ENCODE measurements at places on chromosomes 6 and 20.

DNA sequence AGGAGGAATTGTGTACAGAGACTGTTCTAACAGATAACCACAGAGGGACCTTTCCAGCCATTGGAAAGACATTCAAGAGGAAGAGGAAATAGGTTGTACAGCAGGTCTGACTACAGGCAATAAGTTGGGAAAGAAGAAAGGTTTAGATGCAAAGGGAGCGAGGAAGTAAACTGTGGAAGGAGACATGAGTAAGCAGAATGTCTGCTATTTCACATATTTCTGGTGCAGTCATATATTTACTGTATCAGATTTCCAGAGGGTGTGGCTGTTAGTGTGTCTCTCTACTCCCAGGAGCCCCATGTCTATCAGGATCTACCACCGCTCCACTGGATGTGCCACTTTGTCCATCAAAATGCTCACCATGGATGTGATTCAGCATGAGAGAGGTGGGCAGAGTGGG, 25.9 kb downstream of the MRS2 start:
- no peak for DNase-seq

GRCh38 chr6:143232849-143233248, 172.2 kb downstream of the AIG1 start:
- DNase-seq: no peak

DNA sequence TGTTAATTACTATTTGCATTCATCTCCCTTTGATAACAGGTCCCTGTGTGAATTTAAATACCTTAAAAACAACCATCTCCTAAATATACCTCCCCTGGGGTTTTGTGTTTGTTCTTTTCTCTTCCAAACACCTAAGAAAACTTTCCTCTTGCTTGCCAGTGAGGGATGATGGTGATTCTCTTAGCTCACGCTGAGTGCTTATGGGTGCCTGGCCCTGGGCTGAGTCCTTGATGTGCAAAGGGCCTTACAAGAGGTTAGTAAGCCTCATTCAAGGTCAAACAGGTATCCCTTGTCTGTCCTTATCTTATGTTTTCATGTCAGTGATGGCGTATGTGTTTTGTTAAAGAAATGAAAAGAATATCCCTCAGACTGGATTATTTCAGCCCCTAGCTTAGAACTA, 76.3 kb downstream of the SYCP2L start:
- no peak for DNase-seq

- DNase-seq: no peak
These were observed 272.3 kb downstream of the KHDRBS2 start for GRCh38 chr6:62013719-62014118.

- DNase-seq: no peak
These were observed 62.6 kb upstream of the TNFRSF21 start for GRCh38 chr6:47372318-47372717.

DNA sequence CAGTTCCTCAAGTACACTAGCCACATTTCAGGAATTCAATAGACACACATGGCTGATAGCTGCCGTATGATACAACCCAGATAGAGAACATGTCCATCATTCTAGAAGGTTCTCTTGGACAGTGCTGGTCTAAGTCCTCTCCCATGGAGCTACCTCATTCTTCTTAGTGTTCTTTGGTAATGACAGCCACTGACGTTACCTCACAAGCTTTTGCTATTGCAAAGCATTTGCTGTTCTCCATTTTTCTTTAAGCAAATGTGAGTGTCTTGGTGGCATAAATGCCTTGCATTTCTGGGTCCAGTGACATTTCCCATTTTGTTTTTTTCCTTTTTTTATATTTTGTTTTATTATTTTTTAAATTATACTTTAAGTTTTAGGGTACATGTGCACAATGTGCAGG, 8.3 kb upstream of the CEBPB start:
- DNase-seq: no peak

DNA sequence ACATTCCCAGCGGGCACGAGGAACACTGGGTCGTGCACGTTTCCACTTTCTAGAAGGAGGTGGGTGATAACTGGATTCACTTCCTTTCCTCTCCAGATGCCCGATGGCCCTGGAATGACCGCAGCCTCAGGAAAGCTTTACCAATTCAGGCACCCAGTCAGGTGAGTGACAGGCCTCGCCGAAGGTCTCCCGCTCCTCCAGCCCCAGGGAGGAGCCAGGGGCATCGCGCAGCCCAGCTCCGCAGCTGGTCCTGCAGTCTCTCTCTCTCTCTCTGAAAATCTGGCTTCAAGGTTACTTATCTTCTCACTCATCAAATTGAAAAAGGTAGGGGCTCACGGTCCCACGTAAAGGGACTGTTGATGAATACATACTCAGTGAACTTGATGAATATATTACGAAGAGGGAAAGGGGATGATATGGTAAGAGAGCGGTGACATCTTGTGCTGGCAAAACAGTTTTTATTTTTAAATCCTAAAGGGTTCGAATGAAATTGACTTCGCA, 891 bp downstream of the RIPPLY2 start:
- no peak for DNase-seq

DNA sequence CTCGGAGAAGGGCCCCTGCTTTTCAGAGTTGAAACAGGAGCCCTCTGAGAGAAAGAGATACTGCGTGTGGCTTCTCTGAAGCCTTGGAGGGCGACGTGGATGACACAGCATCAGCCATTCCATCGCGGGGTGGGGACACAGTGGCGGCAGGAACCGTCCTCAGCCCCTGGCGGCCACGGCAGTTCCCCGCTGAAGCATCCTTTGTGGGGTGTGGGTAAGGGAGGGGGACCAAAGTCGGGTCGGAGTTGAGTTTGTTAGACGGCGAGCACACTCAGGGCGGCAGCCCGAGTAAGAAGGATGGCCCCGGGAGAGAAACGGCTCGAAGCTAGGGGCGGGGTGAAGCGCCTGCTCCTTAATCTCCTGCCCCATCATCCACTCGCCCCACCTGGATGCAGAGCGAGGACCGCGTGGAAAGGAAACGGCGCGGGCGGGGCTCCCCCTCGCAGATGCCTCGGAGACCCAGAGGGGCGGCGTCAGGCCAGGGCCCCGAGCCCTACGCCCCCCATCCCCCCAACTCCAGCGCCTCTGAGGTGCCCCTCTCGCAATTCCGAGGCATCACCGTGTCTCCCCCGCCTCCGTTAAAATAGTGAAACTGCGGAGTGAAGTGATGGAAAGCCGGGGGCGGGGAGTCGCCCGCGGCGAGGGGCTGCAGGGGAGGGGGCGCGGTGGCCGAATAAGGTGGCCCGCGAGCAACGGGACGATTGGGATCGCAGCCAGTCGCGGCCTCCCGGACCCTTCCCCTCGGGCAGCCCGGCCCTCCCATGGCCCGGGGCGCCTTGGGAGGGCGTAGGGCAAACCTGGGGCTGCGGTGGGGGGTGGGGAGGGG, 796 bp upstream of the RREB1 start:
- no peak for DNase-seq

DNA sequence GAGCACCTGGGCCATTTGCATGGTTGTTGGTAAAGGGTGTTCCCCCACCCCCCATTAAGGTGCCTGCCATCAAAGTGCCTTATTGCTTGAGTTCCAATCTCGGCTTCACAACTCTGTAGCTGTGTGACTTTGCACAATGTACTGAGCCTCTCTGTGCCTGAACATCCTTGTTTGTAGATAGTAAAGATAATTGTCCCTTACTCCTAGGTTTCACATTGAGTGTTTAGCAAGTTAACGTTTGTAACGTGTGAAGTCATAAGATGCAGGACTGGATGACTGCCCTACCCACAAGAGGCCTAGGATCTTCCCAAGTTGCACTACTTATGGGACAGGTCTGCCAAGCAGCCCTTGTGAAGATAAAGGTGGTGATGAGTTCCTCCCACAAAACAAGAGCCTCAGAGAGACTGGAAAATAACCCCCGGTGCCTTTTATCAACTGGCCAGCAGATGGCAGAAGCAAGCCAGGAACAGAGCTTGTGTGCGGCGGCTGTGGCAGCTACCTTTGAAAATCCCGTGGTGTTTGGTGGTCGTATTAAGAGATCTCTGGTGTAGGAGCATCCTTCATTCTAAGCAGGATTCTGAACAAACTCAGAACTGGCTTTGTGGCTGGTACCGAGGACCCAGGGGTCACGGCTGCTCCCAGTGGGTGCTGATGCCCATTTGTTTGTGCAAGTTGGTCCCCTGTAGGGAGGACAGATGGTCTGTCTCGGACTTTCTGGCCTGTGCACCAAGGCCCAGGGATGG, 99.1 kb downstream of the CDH26 start:
- peak; percentile 36 for DNase-seq

GRCh38 chr6:162644153-162644552, 83.4 kb downstream of the PRKN start:
- no peak for DNase-seq

DNA sequence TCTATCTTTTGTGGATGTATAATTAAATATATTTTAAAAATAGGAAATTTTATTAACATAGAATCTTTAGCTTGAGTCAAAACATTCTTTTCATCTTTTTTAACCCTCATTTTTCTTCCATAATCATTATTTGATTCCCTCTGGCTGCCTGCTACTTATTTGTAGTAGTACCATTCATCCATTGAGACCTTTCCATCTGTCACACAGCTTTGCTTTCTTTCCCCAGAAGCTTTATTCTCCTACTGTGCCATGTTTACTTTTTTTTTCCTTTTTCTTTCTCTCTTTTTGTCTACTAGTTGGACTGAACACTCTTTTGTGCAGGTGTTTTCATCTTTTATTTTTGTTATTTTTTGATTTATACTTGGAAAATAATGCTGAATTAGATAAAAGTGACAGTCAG, 522.6 kb upstream of the MMS22L start:
- DNase-seq: no peak

DNA sequence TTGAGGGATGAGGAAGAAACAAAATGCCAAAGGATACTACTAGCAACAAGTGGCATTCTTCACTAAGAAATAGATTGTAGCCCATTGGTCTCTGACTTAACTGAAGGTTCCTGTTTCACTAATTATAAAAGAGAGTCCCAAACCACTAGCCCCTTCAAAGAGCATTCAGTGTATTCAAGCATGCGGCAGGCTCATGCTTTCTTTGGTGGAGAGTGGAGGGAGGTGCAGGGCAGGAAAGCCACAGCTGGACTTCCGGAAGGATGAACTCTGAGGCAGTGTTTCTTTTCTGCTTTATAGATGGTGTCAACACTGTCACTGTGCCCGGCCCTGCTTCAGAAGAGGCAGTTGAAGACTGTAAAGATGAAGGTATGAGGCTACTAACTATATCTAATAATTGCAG, 636.1 kb downstream of the KIF16B start:
- DNase-seq: no peak

GRCh38 chr6:147728903-147729302, 220.4 kb downstream of the SAMD5 start:
- no peak for DNase-seq

GRCh38 chr20:59031564-59032022, 542 bp downstream of the ATP5F1E start:
- DNase-seq: no peak

GRCh38 chr6:157264701-157265100, 58.6 kb downstream of the TMEM242 start:
- DNase-seq: no peak

DNA sequence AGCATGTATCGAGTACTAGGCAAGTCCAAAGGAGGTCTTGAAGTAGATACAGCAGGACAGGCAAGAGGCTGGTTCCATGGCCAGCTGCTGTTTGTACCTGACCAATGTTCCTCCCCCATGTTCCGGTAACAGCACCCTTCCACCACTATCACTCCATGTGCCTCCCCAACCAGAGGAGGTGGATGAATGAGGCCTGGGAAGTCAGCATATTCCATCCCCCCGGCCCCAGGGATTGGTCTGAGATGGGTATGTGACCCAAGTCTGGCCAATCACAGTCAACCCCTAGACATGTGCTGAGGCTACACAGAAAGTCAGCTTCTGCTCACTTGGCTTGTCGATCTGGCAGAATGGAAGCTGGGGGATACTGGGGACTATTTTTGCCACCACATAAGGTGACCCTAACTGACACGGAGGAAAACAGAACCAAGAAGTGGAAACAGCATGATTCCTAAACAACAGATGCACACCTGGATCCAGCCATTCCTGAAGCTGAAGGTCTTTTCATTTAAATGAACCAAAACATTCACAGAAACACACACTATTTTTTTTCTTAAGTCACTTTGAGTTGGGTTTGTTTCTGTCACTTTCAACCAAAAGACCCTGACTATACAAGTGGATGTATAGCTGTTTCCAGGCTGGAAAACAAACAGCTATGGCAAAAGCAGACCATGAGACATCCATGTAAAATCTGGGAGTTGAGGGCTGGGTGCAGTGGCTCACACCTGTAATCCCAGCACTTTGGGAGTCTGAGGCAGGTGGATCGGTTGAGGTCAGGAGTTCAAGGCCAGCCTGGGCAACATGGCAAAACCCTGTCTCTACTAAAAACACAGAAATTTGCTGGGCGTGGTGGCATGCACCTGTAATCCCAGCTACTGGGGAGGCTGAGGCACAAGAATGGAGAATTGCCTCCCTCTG, 70.4 kb upstream of the PTPN1 start:
- no peak for DNase-seq

DNA sequence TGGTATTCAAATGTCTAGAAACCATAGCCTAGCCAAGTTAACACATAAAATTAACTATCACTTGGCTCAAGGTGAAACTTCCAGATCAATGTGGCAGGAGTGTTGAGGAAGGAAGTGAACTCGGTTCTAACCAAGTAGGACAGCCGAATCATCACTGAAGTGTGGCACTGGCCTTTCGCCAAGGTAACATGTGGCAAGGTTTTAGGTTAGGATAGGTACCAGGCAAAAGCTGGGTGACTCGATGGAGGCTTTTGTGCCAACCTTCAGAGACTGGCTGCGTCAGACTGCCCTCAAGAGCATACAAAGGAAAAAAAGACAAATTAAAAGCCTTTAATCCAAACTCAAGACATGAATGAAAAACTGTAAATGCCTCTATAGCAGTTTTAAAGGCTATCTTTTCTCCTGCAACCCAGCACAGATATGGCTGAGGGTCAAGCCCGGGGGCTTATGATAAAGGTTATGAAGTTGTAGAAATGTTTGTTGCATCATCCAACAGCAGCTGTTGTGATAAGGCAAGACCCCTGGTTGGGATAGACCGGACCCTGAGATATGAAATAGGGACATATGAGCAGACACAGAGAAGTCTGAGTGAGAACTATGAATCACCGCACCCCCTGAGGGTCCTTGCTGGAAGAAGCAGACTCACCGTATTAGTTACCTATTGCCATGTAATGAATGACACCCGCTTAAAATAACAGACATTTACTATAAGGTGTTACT, 11.9 kb downstream of the PSMB9 start:
- no peak for DNase-seq
